ENCODE measurements at places on chromosomes 3 and 15. TPM values are rescaled to one million over a fixed set of nuclear protein-coding genes. Genes with fewer than 3 reads are reported as not detected.

GRCh38 chr3:37986479-37987314 lies 3.9 kb upstream of the VILL start:
- DNase-seq: peak; percentile 51

DNA sequence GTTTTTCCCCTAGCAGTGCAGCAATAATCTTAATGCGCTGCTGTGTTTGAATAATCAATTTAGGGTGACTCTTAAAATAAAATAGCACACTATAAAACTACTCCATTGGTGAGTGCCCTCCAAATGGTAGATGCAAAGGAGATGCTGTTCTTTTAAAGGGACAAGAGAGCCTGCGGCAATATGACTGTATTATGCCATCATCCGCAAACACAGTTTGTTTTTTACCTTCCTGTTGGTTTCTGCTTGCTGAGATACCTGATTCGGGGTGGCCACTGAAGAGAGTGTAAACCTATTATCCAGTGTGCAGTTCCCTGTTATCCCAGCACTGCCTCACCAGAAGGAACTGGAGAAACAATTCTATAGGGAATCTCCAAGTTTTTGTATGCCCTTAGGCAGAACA lies 523.1 kb upstream of the TGFBR2 start:
- DNase-seq: no peak

- DNase-seq: no peak
These were observed 3.8 kb downstream of the PSTPIP1 start for GRCh38 chr15:76998663-76999285.

GRCh38 chr3:90032980-90033641 lies 925.7 kb downstream of the EPHA3 start:
- DNase-seq: no peak

DNA sequence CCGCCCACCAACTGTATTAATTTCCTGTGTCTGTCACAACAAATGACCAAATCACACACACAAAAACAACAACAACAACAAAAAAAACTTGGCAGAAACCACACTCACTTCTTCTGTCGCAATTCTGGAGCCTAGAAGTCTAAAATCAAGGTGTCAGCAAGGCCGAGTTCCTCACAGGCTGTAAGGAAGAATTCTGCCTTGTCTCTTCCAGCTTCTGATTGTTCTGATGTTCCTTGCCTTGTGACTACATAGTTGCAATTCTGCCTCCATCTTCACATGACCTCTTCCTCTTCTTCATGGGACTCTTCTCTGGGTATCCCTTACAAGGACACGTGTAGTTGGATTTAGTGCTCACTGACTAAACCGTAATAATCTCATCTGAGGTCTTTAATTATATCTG lies 61.4 kb downstream of the IL12A start:
- no peak for DNase-seq

DNA sequence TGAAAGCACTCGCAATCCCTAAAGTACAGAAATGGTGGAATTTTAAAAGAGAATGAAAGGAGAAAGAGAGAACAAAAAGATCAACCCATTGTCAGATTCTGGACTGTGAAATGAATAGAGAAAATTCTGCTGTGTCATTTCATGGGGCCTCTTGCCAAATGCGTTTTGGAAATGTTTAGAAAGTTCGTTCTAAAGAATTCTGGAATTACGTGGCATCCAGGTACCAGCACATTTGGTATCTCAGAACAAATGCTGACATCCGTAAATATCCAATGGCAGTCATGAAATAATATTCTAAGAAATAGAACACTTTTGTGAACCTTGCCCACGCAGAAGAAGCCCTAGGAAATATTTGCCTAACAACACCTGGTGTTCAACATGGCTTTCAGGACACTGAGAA lies 219.2 kb downstream of the P3H2 start:
- no peak for DNase-seq

DNA sequence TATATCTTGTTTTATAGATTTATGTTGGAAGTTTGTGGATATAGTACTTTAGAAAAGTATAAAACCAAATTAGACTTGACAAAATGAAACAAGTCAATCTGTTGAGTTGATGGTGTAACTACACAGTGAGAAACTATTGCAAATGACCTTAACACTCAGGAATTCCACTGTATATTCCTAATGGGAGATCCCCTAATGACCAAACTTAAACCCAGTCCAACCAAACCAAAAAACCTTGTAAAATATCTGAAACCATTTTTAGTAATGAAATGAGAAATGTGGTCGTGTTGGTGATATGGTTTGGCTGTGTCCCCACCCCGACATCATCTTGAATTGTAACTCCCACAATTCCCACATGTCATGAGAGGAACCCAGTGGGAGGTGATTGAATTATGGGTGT lies 31.9 kb upstream of the ATP13A3 start:
- no peak for DNase-seq

- no peak for DNase-seq
These were observed 91.9 kb downstream of the CHDH start for GRCh38 chr3:53754325-53754724.

DNA sequence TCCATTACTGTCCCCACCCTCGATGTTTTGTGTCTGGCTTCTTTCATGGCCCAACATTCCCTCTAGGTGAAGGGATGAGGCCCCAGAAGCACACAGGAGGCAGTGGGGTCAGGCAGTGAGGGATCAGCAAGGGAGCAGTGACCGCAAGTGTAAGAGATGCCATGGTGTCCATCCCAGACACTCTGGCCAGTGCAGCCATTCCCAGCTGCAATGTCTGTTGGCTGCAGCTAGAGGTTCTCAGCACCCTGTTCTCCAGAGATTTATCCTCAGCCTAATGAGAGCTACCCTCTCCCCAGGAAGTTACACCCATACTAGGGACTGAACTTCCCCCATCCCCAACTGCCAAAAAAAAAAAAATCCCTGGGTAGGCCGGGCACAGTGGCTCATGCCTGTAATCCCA lies 40.2 kb downstream of the TRANK1 start:
- DNase-seq: no peak

GRCh38 chr15:61726166-61726565 lies 334.1 kb downstream of the VPS13C start:
- DNase-seq: no peak

DNA sequence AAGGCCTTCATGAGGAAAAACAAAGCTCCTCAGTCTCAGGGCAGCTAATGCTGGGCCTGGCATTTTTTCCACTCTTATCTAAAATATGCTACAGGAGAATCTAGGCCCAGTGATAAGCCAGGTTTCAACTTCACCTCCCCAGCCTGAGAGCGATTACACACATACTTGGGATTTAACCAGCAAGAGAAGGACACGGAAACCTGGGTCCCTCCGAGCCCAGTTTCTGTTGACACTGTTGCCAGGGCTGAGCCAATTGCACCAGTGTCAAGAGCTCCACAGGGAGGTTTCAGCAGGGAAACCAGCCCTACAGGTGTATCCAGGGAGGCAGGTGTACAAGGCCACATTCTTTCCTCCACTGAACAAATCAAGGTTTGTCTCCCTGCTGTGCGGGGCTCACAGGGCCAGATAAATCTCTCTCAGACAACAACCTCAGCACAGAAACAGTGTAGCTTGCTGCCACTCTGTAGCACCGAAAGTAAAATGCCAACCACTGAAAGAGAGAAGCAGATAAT lies 85.4 kb downstream of the MAGI1 start:
- no peak for DNase-seq

GRCh38 chr3:24040311-24040710 lies 95.2 kb downstream of the NR1D2 start:
- no peak for DNase-seq

GRCh38 chr3:170563712-170564423 lies 22.0 kb downstream of the SLC7A14 start:
- DNase-seq: no peak

DNA sequence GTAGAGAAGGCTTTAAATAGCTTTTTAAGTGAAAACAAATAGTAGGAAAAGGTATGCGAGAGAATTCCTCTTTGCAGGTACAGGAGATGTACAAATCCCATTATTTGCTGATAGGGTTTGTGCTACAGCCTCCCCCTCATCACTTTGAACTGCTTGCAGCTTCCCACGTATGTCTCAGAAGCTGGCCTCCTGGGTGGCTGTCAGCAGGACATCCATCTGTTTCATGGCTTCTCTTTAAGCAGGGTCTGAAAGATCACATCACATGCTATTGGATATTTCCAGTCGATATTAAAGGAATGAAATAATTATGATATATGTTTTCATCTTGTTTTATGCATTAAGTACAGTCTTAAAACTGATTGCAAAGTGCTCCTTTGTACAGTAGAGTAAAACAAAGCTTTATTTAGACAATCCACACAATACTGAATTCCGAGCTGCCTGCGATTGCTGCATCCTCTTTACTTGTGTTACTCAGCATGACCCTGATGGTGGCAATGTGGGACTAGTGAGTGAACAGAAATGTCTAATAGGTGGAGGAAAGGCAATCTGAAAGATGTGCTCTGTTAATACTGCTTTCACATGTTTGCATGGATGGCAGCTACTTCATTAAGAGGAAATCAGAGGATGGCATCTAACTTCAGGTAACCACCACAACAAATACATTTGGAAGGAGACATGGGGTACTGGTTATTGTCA lies 930.6 kb upstream of the SEMA6D start:
- DNase-seq: no peak

Gene TNIK
- 9.5 TPM for total RNA-seq

Gene EIF3J
- 68.9 TPM for total RNA-seq

Gene LRRIQ4
- not detected for total RNA-seq

Gene TNFAIP8L3
- 10.8 TPM for total RNA-seq

Gene GOLGA8T
- 1.5 TPM for total RNA-seq

Gene SERINC4
- total RNA-seq: 0.31 TPM

Gene CLDN16
- total RNA-seq: 0.53 TPM

Gene ZDHHC23
- total RNA-seq: 9.6 TPM
